Activated CD8-positive, alpha-beta memory T cell treated with anti-CD3 and anti-CD28 coated beads for 1 hour (primary cell): ENCODE measurements at places on chromosomes 2 and 18.

- peak; percentile 51 for DNase-seq
These were observed 59.4 kb downstream of the DGKD start for GRCh38 chr2:233413559-233414272.

DNA sequence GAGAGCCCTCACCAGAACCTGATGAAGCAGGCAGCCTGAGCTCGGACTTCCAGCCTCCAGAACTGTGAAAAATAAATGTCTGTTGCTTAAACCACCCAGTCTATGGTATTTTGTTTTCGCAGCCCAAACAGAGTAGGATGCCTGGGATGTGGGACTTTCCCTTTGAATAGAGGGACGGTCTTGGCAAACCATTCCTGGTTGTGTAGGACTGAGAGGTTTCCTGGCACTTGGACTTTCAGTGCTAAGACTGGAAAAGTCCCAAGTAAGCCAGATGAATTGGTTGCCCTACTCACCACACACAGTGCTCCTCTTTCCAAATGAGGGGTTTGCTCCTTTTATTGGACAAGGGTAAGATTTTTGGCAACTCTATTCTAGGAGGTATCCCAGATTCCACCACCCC, 46.8 kb upstream of the ACMSD start:
- no peak for DNase-seq

GRCh38 chr18:77207540-77207939, 42.1 kb upstream of the GALR1 start:
- DNase-seq, result no peak

GRCh38 chr2:166334805-166335204, 40.9 kb downstream of the SCN9A start:
- no peak for DNase-seq

- no peak for DNase-seq
These were observed 170.4 kb downstream of the ZNF407 start for GRCh38 chr18:74768096-74768495.

- no peak for DNase-seq
These were observed 420.3 kb upstream of the POU3F3 start for GRCh38 chr2:104433657-104434056.

- no peak for DNase-seq
These were observed 740 bp downstream of the SNRNP200 start for GRCh38 chr2:96304606-96305005.
